ENCODE measurements at places on chromosomes 1 and 21. TPM values are rescaled to one million over a fixed set of nuclear protein-coding genes. Genes with fewer than 3 reads are reported as not detected.

FAM72C gene
- not detected for total RNA-seq

DNA sequence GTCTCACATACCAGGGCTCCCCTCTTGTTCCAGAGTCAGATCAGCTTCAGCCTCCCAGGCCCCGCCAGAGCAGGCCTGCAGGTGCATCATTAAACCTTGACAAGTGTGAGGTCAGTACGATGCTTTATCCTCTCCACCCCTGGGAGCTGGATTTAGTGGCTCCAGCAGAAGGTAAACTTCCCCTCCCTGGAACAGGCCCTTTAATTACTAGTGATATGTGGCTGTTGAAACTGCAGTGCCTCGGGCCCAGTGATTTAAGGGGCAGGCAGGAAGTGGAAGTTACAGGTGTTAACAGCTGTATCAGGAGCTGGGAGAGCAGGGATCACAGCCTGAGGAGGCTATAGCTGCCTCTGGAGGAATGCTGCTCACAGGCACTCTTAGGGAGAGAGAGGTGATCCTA, 132.4 kb upstream of the KLHDC7A start:
- no peak overlapping the region for H3K27ac ChIP-seq
- no peaks in the 10 kb centered on the region for H3K36me3 ChIP-seq
- H3K4me1 ChIP-seq, result no peaks in the 10 kb centered on the region
- no peak overlapping the region for H3K4me3 ChIP-seq
- H3K27me3 ChIP-seq, result no peaks in the 10 kb centered on the region

DNA sequence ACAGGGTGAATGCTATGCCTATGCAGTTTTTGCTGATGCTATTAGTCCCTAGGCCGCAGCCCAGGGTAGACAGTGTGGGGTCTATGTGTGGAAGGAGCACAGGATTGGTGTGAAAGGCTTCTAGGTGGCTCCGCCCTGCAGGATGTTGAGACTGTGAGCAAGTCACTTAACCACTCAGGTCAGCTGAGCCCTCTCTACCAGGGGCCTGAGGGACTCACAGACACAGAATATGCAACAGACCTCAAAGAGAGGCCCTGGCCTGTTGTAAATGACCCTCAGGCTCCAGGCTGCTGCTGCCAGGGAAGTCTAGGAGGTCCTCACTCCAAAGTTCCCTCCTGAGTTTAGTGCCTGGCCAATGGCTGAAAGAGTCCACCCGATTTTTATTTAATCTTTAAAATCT, 11.0 kb downstream of the NHLH2 start:
- DNase-seq, result no peak
- H3K27me3 ChIP-seq, result no peaks in the 10 kb centered on the region
- H3K4me1 ChIP-seq, result peaks cover 18% of the 10 kb centered on the region
- H3K36me3 ChIP-seq, result no peaks in the 10 kb centered on the region
- H3K27ac ChIP-seq, result no peak overlapping the region

GRCh38 chr1:103461161-103462105, 64.1 kb upstream of the RNPC3 start:
- H3K4me1 ChIP-seq, result no peaks in the 10 kb centered on the region
- H3K27ac ChIP-seq, result no peak overlapping the region
- no peaks in the 10 kb centered on the region for H3K27me3 ChIP-seq
- DNase-seq, result no peak
- no peaks in the 10 kb centered on the region for H3K36me3 ChIP-seq
